ENCODE measurements at places on chromosomes 12 and 14. TPM values are rescaled to one million over a fixed set of nuclear protein-coding genes. Genes with fewer than 3 reads are reported as not detected.

Gene REC8
- total RNA-seq, result 6.7 TPM

Gene DDIT3
- total RNA-seq, result 31.5 TPM

Gene MGST1
- 384 TPM for total RNA-seq

Gene TAS2R43
- 3.6 TPM for total RNA-seq

Gene CELA1
- not detected for total RNA-seq

All from omental fat pad (tissue), 4 donors.